Natural killer cell (primary cell): ENCODE measurements at places on chromosomes 11 and 22. TPM values are rescaled to one million over a fixed set of nuclear protein-coding genes. Genes with fewer than 3 reads are reported as not detected.

Gene PAMR1
- total RNA-seq: not detected

- no peak for DNase-seq
These were observed at the start of gene CASP4 for GRCh38 chr11:104968355-104968855. CASP4 (minus strand) TSS chr11:104968574; CDS start chr11:104968525, 49 bp downstream.

DNA sequence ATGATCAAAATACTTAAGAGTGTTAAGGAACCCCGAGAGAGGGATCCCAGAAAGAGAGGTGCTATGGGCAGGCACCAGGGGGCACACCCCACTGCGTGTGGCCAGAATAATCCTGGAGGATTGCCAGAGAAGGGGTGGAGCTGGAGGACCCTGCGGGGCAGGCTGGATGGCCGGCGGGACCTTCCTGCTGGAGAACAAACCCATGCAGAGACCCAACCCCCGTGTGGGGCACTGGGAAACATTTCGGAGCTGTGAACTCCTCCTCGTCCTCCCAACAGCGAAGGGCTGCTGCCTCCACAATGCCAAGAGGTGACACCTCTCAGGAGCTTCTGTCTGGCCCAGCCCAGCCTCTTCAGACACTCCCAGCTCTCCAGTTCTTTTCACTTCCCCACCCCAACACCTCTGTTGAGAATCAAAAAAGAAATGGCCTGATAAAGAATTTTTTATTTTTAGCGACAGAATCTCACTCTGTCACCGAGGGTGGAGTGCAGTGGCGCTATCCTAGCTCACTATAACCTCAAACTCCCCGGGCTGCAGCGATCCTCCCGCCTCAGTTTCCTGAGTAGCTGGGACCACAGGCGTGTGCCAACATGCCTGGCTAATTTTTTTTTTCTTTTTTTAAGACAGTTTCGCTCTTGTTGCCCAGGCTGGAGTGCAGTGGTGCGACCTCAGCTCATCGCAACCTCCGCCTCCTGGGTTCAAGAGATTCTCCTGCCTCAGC lies 25.6 kb downstream of the RHOD start:
- DNase-seq: peak; percentile 38

DNA sequence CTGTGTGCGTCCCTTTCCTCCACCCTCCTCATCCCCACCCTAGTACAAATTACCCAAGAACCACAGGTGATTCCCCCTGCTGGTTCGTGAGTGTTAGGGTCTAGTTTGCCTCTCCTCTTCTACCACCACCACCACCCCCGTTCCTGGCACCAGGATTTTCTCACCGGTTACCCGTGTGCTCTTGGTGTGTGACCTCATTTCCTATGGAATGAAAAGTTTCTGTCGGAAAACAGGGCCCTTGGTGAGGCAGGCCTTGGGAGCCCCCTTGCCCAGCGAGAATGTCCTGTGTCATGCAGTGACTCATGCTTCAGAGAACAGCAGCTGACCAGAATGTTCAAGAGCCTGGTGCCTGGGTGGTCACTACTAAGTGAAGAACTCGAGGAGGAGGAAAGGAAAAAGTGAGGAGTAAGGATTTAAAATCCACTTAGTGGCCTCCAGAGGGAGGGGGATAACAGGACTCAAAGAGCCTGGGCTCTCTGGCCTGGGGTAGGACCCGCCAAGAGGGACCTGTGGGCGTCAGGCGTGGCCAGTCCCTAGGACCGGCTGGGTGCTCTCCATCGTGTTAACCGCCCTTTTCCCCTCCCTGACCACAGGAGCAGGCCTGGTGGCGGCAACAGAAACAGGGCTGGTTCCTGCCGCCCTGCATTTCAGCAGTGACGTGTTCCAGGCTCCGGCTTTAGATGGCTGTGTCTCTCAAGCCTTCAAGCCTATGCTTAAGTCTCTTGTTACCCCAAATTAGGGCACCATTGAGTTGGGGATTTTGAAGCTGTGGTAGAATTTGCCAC lies 30.2 kb downstream of the C22orf31 start:
- peak; percentile 9 for DNase-seq

DNA sequence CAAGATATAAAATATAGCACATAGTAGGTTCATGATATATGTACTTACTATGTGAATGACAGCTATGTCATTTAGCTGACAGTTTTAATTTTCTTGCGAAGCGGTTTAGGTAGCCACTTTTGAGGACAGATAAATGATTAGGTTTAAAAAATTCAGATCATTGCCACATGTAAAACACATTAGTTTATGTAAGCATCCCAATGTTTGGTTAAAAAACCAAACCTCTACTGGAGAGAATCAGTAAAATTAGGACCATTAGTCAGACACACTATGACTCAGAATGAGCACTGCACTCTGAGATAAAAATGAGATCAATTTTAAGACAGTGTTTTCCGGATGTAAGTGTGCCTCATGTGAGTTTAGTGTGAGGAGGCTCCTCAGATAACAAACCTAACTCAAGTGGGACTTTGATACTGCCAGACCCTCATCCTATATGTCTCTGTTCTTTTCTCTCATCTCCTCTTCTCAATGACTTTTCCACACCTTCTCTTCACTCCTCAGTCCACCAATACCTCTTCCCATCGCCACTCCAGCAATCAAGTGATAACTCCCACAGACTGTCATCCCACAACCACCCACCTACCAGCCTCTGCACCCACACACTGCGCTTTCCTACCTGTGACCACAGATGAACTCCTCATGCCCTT lies 6.8 kb upstream of the OR2AT4 start:
- no peak for DNase-seq
